ENCODE measurements at places on chromosomes 6 and 20.

DNA sequence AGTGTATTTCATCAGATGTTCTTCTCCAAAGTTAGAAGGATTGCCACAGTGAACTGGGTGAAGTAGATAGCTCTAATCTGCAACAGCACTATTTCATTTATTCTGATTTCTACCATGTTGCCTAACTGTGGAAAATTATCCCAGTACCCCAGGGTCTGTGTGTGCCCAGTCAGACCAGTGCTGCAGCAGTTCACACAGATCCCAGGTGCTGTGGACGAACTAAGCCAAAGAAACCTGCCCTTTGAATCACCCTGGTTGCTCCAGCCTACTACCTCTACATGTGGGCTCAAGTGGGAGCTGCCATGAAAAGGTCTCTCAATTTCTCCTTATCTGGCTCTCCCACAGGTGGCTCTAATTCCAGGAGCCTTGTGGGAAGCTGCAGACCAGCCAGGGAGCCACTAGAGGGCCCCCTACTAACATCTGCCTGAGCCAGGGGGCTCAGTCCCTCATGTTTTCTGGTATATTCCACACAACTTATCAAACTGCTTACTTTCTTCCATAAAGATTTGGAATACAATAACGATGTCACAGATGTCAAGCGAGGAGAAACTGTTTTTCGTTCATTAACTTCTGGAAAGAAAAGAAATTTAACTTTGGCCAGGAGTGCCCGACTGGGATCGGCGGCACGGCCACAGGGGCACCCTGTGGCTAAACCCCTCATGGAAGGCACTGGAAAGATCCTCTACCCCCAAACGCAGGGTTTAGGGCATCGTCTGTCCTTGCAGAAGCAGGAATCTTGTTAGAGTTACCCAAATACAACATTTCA, 31.6 kb upstream of the LY86 start:
- peak; percentile 82 for ATAC-seq

- peak; percentile 96 for ATAC-seq
Measured at GRCh38 chr6:148947621-148948444, 201.0 kb downstream of the UST start.

DNA sequence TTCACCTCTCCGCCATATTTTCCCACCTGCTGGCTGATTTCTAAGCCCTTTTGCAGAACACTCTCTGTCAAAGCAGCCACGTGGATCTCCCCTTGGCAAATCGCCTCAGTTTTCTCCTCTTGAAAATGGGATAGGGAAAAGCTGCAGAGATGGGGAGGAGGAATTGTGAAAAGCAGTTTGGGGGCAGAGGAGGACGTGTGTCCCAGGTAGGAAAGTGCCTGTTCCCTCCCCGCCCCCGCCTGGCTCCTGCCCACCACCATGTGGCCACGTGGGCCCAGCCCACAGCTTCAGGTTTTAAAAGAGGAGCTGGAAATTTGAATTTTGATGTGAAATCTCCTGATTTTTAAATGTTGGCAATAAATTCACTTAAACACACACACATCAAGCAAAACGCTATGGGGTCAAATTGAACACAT, 3.6 kb upstream of the CEBPB start:
- no peak for ATAC-seq

DNA sequence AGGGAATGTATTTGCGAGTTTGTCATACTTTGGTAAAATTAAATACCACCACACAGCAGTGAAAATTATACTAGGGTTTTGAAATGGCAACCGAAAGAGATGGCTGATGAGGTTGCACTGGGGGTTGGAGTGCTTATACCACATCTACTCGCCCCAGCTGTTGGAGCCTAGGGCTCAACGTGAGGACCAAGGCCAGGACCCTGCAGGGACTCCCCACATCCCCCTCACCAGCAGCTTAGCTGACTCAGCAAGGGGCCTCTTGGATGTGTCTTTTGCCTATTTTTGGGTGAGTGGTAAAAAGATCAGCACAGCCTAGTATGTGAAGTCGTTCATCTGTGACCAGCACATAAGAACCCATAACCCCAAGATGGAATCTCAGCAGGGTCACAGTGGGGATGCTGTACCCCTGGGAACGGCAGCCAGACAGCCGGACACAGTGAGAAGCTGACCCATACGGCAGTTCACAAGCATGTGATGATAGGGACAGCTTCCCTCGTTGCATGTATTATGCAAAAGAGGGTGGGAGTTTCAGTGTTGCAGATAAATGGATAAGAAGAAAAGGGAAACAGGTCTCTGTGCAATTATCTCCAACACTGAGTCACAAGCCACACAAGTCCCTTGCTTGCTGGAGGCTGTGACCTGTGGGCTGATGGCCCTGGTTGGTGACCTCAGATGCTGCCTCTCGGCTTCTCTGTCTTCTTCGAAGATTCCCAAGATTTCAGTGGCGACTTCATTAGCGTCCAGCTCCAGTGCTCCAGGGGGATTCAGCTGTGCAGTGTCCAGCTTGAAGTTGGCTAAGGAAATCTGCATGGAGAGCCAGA, 20.9 kb upstream of the SPO11 start:
- ATAC-seq: no peak

GRCh38 chr20:48679599-48679998, 148.2 kb downstream of the PREX1 start:
- ATAC-seq: no peak

GRCh38 chr6:52390361-52390727, 28.4 kb downstream of the PAQR8 start:
- ATAC-seq: peak; percentile 78

GRCh38 chr6:111602481-111603011, 3.1 kb downstream of the TRAF3IP2 start:
- peak; percentile 34 for ATAC-seq

GRCh38 chr6:170088582-170088955, 202.3 kb downstream of the DLL1 start:
- no peak for ATAC-seq

All from SK-N-SH treated with all-trans-retinoic acid at 6 μM for 48 hours (cell line).